Stimulated activated CD4-positive, alpha-beta T cell treated with anti-CD3 and anti-CD28 coated beads, TNF-alpha, amount 100 ng/mL, for 4 hours (primary cell): ENCODE measurements at places on chromosomes 12 and 14.

DNA sequence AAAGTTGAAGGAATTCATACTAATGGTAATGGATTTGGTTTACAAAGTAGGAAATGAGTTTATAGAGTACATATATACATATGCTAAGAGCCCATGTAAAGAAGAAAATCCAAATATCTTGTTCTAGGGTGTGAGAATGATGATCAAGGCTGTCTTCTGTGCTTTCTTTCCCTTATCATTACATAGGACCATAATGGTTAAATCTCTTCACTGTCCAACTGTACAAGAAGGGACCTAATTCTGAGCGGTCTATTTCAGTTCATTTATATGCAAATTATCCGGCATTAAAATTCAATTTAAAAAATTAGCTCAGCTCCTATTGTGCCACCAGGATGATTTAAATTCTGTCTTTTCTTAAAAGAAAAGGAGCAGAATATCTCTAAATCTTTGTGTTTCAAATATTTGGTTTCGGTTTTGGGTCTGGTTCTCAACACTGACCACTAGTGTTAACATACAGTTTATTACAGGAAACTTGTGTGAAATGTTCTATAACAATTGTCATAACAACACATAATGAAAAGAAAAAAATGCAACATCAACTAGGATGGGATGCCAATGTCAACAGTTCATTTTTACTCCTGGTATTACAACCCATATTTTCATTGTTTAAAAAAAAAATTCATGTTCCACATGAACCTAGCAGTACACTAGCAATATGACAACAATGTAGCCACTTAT lies 16.8 kb downstream of the OR4K1 start:
- DNase-seq, result no peak

DNA sequence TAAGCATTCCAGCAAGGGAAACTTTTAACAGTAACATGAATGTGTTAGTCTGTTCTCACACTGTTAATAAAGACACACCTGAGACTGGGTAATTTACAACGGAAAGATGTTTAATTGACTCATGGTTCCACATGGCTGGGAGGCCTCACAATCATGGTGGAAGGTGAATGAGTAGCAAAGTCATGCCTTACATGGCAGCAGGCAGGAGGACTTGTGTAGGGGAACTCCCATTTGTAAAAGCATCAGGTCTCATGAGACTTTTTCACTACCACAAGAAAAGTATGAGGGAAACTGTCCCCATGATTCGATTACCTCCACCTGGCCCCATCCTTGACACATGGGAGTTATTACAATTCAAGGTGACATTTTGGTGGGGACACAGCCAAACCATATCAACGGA lies 168.3 kb downstream of the PAH start:
- DNase-seq, result no peak

- DNase-seq, result no peak
These were observed 241.2 kb downstream of the RBM19 start for GRCh38 chr12:113724794-113725556.

DNA sequence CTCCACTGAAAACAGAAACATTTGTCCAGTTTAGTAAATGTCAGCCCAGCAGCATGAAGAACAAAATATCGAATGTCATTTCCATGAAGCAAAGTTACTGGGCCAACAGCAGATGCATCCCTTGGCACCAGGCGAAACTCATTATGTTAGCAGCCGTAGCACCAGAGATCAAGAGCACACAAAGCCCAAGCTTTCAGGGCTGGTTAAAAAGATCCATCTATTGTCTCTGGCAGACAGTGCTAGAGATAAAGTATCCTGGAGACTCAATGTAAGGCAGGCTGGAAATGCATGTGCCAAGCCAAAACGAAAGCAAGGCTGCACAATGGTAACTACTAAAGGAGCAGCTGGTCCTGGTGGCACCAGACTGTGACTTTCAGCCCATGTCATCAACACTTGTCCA lies 120.3 kb upstream of the PLEKHG7 start:
- no peak for DNase-seq

DNA sequence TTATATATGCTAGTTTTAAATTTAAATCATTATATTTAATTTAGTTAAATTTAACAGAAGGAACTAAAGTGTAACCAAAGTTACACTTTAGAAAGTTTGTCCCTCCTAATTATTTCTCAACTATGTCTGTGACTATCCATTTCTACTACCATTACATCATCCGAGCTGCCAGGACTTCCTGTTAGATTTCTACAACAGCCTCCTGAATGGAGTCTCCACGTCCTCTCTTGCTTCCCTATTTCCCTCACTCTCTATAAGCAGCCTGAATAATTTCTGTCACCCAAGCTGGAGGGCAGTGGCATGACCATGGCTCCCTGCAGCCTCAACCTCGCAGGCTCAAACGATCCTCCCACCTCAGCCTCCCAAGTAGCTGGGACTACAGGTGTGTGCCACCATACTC lies 84.1 kb downstream of the TTC7B start:
- no peak for DNase-seq

- no peak for DNase-seq
These were observed 11.8 kb downstream of the OTUB2 start for GRCh38 chr14:94037954-94038353.

GRCh38 chr12:93790472-93791152 lies 113.4 kb downstream of the CRADD start:
- DNase-seq, result peak; percentile 25
